ENCODE measurements at places on chromosomes 7 and 10. TPM values are rescaled to one million over a fixed set of nuclear protein-coding genes. Genes with fewer than 3 reads are reported as not detected.

The SPDYE8 gene
- total RNA-seq = not detected

The STEAP1B gene
- total RNA-seq = not detected

The MEOX2 gene
- 0.25 TPM for total RNA-seq

The NCF1 gene
- total RNA-seq = 0.18 TPM

The EXOC6 gene
- 5.7 TPM for total RNA-seq

- peak; percentile 87 for DNase-seq
These were observed 302.7 kb downstream of the SUGCT start for GRCh38 chr7:40437498-40437897.

- peak; percentile 95 for DNase-seq
These were observed 182.0 kb downstream of the RPS24 start for GRCh38 chr10:78215645-78216044.

- DNase-seq = no peak
These were observed 90.9 kb upstream of the PPIF start for GRCh38 chr10:79256264-79256806.

DNA sequence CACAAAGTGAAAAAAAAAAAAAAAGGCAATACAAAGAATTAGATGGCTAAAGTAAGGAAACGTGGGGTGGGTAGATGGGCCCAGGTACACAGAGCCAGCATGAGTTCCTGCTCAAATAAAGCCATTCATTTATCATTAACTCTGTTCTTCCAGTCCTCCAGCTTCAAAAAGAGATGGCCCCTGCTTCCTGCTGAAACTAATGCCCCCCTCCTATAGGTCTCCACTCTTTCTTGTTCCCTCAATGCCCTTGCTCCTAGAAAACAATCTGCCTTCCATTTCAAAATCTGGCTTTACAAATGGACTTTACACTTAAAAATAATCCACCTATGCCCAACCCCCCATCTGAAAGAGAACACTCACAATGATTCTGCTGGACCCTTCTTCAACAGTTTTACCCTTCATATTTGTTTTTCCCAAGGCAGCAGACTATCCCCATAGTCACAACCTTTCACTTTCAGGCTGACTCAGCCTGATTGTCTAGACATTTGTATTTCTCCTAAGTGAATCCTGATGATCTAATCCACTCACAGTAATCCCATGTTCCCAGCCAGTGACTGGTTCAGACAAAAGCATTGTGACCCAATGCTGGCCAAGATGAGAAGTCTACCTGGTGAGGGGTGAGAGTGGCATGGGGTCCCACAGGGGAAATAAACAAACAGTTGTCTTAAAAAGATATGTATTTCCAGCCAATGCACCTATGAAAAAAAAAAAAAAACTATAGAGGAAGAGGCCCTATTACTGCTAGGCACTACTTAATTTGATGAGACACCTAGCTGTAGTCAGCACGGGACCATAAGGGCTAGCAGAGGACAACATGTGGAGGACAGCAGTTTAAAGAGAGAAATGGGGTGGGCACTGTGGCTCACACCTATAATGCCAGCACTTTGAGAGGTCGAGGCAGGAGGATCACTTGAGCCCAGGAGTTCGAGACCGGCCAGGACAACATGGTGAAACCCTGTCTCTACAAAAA lies 74.6 kb upstream of the GRID1 start:
- DNase-seq = peak; percentile 42

DNA sequence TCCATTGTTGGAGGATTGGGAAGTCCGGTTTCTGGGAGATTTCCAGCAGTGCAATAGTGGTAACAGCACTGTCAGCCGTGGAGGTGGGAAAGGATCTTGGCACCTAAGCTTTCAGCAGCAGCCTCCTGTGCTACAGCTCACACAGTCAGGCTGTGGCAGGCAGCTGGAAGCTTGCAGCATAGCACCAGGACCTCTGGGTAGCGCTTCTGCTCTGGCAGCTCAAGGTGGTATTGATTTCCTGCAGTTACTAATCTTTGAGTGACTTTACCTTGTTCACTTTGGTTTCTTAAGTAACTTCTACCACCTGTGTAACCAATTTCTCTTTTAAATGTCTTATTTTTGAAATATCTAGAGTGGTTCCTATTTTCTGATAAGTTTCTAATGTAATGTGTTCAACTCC lies 130.5 kb downstream of the LHFPL3 start:
- no peak for DNase-seq

DNA sequence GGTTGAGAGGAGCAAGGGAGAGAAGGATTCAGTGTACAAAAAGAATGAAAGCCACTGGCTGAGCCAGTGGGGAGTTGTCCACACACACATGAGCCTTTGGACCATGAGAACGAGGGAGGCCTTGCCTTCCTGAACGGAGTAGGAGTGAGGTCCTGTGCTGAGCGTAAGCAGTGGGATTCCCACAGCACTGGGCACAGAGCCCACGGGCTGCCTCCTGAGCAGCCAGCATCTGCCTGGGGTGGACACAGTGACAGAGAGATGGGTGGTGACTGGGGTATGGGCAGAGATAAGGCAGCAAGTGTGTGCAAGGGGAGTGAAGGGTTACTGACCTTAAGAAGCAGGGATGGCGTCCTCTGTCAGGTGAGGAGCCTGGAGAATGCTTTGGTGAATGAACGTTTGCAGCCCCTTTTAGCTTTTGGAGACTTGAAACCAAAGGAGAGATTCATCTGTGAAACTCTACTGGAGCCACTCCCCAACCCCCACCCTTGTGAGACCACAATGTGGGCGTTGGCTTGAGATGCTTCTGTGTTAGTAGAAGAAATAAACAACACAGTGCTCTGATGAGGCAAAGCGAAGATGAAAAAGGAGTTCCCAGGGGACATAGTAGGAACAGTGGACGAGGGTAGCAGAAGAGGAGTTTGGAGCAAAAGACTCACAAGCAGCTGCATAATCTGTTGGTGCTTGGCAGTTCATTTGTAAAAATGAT lies 56.5 kb downstream of the FIGNL1 start:
- no peak for DNase-seq

DNA sequence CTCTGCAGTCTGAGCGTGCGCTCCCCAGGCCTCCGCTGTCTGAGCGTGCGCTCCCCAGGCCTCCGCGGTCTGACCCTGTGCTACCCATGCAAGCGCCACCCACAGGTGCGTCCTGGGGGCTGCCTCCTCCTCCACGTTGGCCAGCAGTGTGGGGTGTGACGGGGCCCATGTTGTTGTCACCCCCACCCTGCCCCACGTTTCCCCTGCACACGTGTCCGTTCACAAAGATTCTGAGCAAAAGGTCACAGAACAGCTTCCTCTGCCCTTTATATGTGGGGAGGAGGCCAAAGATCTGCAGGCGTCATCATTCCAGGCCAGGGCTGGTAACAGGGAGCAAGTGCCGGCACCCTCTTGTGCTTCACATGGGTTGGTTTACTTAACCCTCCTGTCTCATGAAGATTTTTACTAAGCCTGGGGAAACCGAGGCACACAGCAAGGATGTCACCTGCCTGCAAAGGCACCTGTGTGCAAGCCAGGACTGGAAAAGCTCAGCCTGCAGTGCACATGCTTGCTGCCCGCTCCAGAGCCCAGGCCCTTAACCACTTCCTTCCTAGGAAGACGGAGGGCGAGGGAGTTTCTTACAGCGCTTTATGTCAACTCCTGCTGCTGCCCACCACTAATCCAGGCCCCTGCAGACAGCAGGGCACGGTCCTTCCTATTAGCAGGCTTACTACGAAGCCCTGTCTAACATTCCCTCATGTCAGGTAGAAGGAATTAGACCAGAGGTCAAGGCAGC lies 4.8 kb downstream of the GPR146 start:
- no peak for DNase-seq
